ENCODE measurements at places on chromosomes 2 and 18.

DNA sequence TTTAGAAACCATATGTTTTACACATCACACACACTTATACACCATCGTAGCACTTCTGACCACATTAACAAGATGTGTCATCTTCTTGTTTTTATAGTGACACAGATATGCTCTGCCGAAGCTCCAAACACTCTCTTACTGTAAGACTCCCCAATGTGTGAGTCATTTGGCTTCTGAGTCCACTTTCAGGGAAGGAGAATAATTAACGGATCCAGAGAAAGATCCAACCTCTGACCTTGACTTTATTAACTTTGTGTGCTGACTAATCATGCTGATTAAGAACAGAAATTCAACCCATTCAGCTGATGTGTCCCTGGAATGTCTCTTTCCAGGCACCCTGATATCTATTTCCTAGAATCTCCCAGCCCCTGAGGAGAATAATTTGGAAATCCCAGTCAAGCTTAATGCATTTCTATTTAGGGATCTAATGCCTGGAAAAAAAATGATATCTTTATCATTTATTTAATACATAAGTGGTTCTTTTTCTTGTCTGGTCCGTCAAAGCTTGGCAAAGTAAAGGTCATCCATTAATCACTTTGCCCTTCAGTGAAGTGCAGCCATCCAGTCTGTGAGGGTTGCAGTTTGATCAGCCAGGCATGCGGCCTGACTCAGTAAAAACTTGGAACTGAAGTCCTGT is 615.8 kb upstream of the SYT4 start:
- no peak for DNase-seq

DNA sequence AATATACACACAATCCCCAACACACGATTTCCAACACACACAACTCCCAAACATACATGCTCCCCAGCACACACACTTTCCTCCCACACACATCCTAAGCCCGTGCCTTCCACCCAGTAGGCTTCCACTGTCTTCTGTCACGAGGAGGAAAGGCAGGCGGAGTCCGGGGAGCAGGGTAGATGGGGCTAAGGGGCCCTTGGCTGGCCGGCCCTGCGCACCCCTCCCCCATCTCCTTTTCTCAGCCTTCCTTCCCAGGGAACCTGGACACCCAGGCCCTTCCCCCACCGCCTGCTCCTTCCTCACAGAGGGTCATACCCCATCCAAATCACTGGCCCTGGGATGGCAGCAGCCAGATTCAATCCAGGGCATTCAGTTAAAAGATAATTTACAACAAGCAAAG is 3.4 kb upstream of the PDCD1 start:
- DNase-seq: no peak

GRCh38 chr18:37144921-37145320 is 316.0 kb downstream of the KIAA1328 start:
- no peak for DNase-seq

DNA sequence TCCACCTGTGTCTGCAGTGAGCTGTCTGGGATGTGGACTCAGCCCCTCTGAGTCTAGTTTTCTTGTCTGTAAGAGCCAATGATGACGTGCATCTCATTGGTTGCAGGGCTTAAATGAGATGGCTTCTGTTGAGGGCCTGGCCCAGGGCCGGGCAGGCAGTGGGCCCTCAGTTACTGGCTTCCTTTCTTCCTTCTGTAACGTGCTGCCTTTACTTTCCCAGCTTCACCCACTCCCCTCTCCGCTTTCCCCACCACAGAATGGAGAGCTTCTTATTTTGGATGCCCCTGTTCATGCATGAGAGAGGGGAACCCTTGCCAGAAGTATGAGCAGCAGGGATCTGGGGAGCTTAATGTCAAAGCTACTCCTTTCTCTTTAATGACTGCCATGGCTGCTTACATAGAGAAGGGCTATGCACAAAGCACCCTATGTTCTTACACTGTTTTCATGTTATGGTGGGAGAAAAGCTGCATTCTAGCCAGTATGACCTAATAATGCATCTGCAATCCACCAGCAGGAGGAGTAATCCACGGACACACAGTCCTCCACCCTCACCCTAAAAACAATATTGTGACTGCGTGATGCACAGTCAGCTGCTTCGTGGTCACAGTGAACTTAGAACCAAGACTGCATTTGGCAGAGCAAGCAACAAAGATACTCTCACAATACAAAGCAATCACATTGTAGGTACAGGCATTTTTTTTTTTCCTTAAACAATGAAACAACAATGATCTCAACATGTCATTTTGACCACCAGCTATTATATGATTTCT is 37.2 kb downstream of the CREG2 start:
- DNase-seq: no peak

- DNase-seq: no peak
These were observed 26.7 kb downstream of the ZEB2 start for GRCh38 chr2:144493027-144493809.

DNA sequence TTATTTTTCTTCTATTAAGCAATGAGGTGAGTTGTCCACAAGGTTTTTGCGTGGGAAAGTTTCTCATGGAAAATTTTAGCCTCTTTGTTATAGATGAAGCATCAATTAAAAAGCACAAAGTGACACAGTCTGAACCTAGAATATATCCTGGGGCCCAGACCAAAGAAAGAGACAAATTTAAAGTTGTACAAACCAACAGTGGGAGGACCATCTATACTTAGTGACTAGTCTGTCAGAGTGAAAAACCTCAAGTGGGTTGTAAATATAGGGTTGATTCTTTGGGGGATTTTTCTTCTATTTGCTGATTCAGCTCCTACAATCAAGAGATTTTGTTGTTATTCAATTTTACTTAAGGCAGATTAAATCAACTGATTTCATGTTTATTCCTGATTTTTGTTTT is 256.2 kb downstream of the SATB2 start:
- no peak for DNase-seq

DNA sequence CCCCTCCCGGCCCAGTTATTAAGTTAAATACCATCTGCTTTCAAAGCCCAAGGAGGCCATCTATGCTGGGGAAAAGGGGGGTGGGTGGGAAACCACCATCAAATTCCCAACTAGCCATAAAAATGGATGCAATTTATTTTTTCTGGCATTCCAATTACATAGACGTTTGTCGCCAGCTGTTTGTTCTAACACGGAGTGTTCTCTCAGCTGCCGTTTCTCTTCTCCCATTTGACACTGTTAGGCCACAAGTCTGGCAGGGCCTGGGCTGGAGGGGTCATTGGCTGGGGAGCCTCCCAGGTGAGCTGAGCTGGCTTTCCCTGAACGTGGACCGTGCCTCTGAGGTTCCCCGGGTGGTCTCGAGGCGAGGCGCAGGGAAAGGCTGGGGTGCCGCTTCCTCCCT is 16.6 kb downstream of the ATOH8 start:
- DNase-seq: no peak

GRCh38 chr18:5395860-5396448 is 100.4 kb upstream of the ZBTB14 start:
- no peak for DNase-seq

- DNase-seq: no peak
These were observed 53.9 kb upstream of the ACVR1 start for GRCh38 chr2:157929871-157930667.

DNA sequence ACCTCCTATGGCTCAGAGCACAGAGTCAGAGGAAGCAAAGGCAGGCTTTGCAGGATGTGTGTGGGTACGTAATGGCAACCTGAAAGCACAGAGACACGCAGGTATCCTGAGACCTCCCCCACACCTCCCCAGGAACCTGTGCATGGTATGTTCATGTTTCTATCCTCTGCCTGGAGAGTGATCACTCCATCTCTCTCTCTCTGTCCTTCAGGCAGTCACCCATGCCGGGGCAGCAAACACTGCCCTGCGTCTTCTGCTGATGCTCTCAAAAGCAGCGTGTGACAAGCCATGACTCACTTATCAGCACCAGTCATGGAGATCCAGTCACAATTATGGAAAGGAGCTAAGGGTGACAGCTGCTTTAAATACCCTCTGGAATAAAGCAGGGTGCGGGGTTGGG is 52.7 kb downstream of the PDCL3 start:
- no peak for DNase-seq

GRCh38 chr2:190303647-190304046 is 16.0 kb downstream of the HIBCH start:
- no peak for DNase-seq

DNA sequence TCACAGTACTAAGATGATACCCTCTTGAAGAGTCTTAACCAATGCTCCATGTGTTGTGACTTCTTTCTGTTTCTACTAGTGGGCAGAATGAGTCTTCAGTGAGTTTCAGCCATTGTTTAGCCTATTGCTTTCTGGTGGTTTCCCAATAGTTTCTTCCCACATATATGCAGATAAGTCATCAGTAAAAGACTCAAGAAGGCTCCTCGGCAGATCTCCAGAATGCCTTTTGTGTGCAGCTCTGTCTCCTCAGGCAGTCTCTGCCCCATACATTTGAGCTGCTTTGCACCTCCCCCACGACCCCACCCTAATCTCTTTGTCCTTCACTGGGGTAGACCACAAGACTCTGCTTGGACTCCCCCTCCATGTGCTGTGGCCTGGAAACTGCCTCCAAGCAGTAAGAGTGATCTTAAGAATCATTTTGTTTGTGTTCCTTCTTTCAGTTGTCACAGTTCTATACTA is 71.6 kb upstream of the CHRNA1 start:
- DNase-seq: peak; percentile 48

DNA sequence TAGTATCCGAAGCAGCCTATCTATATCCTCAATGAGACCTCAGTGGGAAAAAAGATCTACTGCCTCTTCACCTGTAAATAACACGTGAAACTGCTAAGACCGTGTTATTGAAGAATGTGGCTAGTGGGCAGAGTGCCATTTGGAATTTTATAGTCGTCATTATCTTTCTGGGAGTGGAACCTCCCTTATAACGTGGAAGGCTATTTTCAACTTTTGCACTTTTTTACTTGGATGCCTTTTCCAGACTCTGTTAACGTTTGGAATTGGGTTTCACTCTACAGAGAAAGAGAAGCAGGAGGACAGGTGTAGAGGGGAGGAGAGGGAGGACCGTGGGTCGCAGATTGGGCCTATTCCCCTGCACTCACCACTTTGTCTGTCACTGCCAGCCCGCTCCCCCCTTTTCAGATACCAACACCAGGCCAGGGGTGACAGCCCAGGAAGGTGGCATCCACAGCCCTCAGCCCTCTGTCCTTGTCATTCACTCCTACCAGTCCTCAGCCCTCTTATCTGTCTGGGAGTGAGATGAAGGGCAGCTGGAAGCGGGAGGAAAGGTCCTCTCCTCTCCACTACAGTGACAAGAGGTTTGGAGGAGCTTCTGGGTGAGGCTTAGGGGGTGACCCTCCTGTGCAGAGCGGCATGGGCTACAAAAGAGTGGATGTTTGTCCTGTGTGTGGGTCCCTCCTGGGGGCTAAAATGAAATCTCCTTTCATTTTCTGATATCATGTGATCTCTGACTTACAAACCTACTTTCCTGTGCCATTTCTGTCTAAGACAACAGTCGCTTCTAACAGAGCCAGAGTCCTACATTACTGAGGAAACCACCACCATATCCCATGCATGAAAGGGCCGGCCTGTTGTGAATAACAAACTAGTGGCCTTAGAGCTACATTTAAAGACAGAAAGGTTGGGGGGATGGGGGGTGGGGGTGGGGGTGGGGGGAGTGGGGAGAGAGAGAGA is 23.9 kb upstream of the CEP68 start:
- no peak for DNase-seq

DNA sequence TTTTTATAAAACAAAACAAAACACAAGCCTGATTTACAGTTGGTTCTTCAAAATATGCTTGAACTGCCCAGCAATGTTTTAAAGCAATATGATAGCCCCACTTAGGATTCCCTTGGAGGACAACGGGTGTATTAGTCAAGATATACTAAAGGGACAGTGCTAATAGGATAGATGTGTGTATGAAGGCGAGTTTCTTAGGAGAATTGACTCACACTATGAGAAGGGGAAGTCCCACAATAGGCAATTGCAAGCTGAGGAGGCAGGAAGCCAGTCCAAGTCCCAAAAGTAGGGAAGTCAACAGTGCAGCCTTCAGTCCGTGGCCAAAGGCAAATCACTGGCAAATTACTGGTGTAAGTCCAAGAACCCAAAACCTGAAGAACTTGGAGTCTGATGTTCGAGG is 167.9 kb downstream of the CBLN2 start:
- no peak for DNase-seq

DNA sequence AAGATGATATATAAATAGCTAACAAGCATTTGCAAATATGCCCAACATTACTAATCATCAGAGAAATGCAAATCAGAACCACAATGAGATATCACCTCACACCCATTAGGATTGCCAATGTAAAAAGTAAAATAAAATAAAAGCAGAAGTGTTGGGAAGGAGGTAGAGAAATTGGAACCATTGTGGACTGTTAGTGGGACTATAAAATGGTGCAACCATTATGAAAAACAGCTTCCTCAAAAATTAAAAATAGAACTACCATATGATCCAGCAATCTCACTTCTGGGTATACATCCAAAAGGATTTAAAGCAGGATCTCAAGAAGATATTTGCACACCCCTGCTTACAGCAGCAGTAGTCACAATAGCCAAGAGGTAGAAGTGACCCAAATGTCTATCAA is 99.8 kb upstream of the DAPL1 start:
- no peak for DNase-seq

- DNase-seq: no peak
These were observed 12.4 kb downstream of the UGGT1 start for GRCh38 chr2:128103407-128103806.

DNA sequence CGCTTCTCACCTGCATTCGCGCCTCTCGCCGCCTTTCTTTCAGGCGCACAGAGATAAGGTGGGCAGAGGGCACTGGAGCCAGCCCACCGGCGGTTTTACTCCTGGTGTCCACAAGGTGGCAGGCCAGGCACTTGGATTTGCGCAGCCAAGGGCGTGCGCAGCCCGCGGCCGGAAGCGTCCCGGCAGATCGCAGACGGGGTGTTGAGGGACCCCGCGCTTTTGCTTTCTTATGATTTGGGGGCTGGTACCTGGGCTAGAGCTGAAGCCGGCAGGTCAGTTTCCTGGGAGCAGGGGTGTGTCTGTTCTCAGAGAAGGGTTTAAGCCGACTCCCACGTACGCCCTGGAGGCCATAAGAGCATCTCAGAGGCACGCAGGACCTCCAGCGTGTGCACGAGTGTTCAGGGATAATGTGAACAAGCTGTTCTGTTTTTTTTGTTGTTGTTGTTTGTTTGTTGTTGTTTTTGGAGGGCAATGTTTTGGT is 305.6 kb upstream of the CXCR4 start:
- peak; percentile 78 for DNase-seq

GRCh38 chr2:26950246-26950645 is 20.2 kb upstream of the MAPRE3 start:
- DNase-seq: no peak

DNA sequence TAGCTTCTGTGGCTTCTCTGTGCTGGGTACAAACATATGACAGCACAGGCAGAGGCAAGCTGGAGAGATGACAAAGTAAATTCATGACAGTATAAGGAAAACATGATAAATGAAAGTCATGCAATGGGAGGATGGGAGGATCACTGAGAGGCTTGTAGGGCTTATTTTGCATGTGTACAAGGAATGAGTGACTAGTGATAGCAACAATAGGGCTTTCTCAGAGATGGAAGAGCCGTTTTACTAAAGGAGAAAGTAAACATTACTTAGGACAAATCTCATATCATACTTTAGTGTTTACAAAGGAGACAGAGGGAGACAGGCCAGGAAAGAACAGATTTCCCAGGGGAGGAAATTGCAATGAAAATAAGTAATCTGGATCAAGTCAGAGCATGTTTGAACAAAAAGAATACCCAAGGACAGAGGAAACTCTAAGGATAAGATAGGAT is 82.5 kb upstream of the RBMS1 start:
- no peak for DNase-seq

- no peak for DNase-seq
These were observed 241.2 kb downstream of the SEPTIN10 start for GRCh38 chr2:109372614-109373013.
